ENCODE measurements at places on chromosomes 3 and 15.
A peak's percentile ranks its signal among the peaks of the same experiment; 100 is the strongest.

- peak; percentile 46 for DNase-seq
These were observed 66.1 kb downstream of the SLC30A4 start for GRCh38 chr15:45456212-45457106.

DNA sequence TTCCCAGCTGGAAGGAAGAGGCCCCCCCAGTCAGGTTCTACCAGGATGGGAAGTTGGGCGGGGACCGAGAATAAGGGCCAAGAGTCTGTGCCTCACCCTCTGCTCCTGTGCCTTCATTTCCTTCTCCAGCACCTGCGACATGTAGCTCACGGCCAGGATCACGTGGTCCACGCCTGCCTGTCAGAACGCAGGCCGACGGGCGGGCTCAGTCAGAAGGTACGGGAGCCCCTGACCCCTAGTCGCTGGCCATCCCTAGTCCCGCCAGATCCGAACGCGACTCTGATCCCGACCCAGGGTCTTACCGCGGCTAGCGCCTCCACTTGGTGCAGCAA is 489 bp downstream of the GMPPB start:
- peak; percentile 38 for DNase-seq

GRCh38 chr3:158200955-158201354 is 91.1 kb downstream of the RSRC1 start:
- no peak for DNase-seq

DNA sequence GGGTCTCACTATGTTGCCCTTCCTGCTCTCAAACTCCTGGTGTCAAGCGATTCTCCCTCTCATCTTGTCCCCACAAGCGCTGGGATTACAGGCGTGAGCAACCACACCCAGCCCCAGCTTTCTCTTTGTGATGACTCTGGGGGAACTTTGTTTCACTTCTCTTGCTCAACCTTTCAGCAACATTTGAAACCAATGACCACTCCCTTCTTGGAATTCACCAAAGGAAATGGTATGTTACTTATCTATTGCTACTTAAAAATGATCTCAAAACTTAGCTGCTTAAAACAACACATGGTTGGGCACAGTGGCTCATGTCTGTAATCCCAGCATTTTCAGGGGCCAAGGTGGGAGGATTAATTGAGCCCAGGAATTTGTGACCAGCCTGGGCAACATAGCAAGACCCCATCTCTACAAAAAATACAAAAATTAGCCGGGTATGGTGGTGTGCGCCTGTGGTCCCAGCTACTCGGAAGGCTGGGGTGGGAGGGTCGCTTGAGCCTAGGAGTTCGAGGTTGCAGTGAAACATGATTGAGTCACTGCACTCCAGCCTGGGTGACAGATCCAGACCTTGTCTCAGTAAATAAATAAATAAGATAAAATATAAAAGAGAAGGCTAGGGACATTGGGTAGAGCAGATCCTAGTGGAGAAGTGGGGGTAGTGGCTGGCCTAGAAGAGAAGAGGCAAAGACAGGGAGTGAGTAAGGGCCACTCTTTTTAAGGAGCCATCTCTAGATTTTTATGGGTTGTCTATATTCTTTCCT is 10.3 kb upstream of the COPG1 start:
- DNase-seq = no peak

DNA sequence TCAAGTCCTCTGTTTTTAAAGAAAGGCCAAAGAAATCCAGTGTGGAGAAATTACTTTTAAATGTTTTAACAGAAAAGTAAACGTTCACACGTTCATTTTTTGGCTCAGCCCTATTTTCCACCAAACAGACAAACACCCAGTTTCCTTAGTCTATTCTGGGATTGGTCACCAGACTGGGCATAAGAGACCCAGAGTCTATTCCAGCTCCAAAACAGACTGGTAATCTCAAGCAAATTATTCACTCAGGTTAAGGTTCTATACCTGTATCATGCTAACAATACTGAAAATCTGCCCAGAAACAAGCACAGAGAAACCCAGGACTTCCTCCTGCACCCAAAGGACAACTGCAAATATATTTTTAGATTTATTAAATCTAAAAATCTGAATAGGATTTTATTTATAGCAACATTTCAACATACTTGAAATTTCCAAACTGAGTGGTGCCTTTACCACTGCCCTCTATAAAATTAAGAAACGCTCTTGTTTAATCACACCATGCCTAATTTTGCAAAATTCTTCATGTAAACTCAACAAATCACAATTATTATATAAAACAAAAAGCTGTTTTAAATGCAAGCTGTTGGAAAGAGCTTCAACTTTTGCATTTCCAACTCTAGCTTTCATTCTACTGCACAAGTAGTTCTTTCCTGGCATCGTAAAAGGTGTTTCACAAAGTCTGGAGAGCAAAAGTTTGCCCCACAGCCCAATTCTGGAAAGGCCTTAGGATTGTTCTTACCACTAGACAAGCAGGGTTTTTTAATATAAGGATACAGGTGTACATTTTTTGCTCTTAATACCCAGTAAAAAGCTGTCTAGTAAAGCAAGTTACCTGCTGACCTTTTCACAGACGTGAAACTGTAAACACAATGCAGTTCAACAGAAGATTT is 18.7 kb downstream of the ZNF148 start:
- DNase-seq = no peak

DNA sequence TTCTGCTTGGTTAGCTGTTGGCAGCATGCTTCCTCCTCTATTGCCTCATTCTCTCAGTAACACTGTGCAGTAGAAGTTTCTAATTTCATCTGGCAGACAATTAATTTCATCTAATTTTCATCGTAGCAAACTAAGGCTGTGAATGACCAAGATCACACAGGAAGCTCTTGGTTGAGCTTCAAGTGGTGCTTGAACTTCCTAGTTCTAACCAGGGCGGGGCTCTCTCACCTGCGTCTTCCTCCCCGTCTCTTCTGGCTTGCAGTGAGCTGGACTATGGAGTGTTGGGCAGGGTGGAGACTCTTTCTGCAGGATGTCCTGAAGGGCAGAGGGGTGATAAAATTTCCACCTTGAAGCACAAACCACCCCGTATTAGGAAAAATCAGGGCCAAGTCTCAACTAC is 2.0 kb upstream of the IL16 start:
- no peak for DNase-seq

DNA sequence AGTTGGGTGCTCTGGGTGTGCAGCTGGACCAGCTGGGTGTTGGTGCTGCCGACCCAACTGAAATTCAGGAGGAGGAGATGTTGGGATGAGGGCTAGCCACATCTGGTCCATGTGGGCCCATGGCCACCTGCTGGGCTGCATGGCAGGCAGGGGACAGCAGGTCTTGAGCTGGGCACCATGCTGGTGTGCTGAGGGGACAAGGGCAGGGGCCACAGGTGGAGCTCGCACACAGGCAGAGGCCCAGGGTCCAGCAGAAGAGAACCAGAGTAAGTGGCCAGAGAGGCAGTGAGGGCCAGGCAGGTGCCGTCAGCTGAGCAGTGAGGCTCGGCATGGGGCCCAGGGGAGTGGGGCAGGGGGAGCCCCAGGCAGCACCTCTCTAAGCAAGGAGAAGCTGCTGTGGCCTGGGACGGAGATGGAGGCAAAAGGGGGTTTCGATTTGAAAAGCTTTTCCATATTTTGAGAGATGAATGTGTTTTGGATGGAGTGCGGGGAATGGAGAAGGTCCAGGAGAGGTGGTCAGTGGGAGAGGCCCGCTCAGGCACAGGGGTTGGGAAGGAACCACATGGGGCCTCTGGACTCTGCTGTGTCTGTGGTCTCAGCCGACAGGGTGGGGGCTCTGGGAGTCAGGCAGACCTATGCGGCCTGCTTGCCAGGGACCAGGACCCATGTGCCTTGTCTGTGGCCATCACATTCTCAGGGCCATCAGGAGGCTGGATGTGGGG is 30.5 kb upstream of the PLXNA1 start:
- DNase-seq = no peak

- no peak for DNase-seq
These were observed 7.1 kb downstream of the TLE3 start for GRCh38 chr15:70090436-70091296.

GRCh38 chr15:70293591-70294470 is 196.1 kb upstream of the TLE3 start:
- DNase-seq = peak; percentile 54

GRCh38 chr3:28308196-28308595 is 40.3 kb upstream of the ZCWPW2 start:
- DNase-seq = no peak

GRCh38 chr15:68195336-68196112 is 9.6 kb downstream of the CALML4 start:
- no peak for DNase-seq

DNA sequence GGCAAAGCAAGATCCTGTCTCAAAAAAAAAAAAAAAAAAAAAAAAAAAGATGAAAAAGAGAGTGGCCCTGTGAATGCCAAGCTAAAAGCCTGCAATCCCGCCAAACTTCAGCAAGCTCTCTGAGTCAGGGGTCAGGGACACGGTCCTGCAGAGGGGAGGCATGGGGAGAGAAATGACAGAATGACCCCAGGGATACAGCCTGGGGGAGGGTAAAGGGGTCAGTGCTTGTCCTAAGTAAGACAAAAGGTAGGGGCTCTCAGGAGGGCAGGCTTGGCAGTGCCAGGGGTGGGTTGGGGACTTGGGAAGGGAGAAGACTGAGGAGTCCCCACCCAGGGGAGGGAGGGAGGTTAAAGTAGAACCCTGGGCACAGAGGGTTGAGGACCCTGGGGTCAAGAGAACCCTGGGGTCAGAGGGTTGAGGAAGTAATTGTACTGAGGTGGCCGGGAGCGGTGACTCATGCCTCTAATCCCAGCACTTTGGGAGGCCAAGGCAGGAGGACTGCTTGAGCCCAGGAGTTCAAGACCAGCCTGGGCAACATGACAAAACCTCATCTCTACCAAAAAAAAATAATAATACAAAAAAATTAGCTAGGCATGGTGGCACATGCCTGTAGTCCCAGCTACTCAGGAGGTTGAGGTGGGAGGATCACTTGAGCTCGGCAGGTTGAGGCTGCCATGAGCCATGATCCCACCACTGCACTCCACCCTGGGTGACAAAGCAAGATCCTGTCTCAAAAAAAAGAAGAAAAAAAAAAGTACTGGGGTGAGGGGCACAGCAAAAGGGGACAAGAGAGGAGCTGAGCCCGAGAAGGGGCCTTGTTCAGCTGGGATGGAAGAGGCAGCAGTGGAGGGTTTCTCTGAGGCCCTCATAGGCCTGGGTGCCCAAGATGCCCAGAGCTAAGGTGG is 5.2 kb upstream of the SEMA3B start:
- DNase-seq = no peak

- DNase-seq = no peak
These were observed 53.7 kb downstream of the CGGBP1 start for GRCh38 chr3:88005066-88005465.

- DNase-seq = peak; percentile 13
These were observed 102.0 kb upstream of the MYRIP start for GRCh38 chr3:39707314-39707909.

DNA sequence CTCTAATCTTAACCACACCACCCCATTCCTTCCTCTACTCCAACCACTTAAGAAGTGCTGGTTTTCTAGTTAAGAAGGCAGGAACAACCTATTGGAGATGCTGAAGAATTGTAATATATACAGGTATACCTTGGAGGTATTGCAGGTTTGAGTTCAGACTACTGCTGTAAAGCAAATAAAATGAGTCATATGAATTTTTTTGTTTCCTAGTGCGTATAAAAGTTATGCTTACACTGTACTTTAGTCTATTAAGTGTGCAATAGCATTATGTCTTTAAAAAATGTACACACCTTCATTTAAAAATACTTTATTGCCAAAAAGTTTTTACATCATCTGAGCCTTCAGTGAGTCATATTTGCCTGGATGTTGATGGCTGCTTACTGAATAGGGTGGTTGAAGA is 22.5 kb downstream of the TOPAZ1 start:
- DNase-seq = no peak

GRCh38 chr3:149252272-149252671 is 30.6 kb upstream of the CP start:
- DNase-seq = no peak

DNA sequence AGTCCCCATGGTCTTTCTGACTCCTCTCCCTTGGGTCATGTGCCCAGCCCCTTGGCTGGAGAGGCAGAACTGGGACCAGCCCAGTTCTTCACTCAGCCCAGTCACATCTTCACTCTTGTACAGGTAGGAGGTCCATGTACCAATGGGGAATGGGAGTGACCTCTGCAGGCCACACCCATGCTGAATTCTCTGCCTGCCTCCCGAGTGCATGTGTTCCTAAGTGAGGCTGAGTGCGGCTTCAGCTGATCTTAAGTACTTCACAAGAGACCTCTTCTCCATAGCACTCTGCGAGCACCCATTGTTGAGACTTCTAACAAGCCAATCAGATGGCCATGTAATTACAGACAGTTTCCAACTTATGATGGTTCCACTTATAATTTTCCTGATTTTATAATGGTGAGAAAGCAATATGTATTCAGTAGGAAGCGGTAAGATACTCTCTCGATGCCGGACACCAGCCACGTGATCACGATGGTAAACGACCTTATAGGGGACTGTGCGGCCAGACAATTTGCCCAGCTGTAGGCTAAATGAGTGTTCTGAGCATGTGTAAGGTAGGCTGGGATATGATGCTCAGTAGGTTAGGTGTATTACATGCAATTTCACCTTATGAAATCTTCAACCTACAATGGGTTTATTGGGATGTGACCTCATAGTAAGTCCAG is 112.1 kb downstream of the KLF13 start:
- no peak for DNase-seq

DNA sequence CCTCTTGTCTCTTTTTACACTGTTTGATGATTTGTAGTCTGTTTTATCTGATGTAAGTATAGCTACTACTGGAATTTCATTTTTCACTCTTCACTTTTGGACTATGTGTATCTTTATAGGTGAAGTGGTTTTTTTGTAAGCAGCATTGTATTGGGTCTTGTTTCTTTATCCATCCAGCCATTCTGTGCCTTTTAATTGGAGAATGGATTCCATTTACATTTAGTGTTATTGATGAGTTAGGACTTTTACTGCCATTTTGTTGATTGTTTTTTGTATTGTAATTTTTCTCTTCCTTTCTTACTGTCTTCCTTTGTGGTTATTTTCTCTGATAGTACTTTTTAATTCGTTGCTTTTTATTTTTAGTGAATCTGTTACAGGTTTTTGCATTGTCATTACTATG is 54.5 kb downstream of the RNF13 start:
- no peak for DNase-seq

DNA sequence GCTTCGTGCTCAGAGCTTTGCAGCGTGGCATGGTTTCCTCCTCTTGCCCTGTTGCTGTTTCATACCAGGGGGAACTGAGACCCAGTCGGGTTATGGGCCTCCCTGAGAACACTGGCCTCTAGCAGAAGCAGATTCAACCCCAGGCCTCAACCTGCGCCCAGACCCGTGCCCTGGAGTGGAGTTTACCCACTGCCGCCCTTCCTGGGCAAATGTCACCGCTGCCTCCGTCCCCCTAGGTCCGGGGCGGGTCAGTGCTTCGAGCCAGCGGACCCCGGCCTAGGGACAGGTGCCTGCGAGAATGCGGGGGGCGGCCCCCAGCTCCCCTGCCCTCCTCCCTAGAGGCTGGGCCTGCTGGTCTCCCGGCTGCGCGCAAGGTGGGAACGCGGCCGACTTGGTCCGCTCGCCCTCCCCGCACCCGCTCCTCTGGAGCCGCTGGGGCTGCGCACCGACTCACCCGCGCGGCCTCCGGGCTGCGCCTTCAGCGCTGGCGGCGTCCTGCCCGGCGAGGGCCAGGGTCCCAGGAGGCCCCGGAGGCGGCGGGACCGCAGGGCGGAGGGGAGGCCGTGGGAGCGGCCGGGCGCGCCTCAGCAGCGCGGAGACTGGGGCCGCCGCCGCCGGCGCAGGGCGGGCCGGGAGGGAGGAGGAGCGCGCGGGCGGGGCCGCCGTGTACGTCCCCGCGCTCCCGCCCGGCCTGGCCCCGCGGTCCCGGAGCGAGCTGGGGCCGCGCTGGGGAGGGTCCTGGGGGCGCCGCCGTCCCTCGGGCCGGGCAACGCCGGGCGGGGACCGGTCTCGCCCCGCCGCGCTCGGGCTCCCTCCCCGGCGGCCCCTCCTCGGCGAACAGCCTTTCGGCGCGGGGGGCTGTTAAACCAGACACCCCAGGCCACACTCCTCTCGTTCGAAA is at the start of gene PIGZ:
PIGZ (minus strand) TSS at position 601 of the 901 bp plus-strand sequence. CDS start 16,802 bp downstream, outside the sequence.
- no peak for DNase-seq

Data from SK-N-DZ (cell line).